ENCODE measurements at places on chromosomes 3 and 15.

- DNase-seq: no peak
Measured at GRCh38 chr3:64677961-64678716, 9.7 kb downstream of the ADAMTS9 start.

DNA sequence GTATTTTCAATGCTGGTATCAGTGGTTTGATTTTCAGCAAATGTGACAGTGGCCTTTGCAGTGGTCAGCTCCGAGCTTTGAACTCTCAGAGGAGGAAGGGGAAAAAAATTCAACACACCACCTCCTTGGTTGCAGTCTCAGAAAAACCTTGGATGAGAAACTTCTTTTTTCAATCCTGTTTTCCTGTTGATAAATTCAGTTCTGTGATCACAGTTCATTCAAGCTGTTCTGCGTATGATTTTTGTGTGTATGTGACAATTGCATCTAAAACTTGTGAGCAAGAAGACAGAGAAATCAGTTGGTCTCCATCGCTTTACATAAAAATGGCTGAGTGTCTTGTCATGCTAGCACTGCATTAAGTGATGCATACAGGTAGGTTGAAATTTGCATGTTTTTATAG is 19.2 kb downstream of the ZBTB38 start:
- DNase-seq: no peak

- no peak for DNase-seq
Measured at GRCh38 chr3:159818997-159819500, 169.6 kb upstream of the IL12A start.

DNA sequence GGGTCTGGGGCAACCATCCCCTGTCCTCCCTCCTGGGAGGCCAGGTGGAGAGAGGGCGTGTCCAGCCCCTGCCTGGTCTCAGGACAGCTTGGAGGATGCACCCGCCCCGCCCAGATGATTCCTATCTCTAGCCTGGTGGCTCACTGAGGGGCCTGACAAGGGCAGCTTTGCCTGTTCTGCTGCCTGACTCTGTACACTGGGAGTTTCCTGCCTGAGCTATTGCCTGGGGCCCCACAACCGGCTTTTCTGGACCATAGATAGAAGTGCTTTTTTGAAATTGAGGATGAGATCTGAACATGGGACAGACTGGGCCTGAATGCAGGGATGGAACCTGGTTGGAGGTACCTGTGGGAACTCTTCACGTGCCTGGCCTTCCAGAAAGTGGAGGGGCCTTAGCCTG is 751 bp upstream of the PLA2G4E start:
- DNase-seq: no peak

- DNase-seq: peak; percentile 26
Measured at GRCh38 chr3:65412588-65412987, 626.1 kb downstream of the MAGI1 start.

DNA sequence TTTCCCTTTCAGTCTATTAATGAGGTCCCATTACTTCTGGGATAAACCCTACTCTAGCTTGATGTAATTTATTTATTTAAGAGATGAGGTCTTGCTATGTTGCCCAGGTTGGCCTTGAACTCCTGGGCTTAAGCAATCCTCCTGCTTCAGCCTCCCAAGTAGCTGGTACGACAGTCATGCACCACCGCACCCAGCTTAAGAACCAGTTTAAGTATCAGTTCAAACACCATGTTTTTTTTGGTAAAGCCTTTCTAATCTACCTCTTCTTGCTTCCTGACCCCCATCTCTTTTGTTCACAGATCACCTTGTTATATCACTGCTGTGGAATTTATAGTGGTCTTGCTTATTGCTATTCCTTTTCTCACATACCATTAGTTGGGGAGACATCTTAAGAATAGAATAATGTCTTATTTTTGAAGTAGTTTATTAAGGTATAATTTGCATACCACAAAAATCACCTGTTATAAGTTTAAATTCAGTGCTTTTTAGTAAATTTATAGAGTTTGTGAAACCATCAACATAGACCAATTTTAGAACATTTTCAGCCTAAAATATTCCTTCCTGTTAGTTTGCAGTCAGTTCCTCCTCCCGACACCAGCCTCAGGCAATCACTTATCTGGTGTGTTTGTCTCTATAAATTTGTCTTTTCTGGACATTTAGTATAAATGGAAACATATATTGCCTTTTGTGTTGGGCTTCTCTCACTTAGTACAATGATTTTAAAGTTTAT is 257.9 kb downstream of the PDCD6IP start:
- DNase-seq: no peak

- no peak for DNase-seq
Measured at GRCh38 chr15:85671156-85671555, 123.6 kb downstream of the KLHL25 start.

- DNase-seq: no peak
Measured at GRCh38 chr15:68990992-68991500, 23.4 kb upstream of the NOX5 start.

- DNase-seq: no peak
Measured at GRCh38 chr3:29618395-29619282, 337.8 kb downstream of the RBMS3 start.

- DNase-seq: no peak
Measured at GRCh38 chr3:42500909-42501308, 1.5 kb upstream of the VIPR1 start.

- no peak for DNase-seq
Measured at GRCh38 chr3:24937228-24937627, 442.6 kb upstream of the THRB start.

DNA sequence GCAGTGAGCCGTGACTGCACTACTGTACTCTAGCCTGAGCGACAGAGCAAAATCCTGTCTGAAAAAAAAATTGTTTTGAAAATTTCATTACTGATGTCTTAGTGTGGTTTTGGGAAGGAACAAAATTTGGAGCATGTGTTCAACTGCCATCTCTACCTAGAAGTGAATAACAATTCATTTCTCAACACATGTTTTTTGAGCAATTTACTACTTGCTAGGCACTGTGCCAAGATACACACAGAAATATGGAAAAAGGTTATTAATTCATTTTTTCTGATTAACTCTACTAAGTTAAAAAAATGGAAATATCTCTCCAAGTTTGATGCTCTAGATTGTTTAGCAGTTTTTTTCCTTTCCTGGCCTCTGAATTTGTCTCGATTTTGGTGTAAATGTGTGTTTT is 5.2 kb upstream of the TCF12 start:
- DNase-seq: no peak

DNA sequence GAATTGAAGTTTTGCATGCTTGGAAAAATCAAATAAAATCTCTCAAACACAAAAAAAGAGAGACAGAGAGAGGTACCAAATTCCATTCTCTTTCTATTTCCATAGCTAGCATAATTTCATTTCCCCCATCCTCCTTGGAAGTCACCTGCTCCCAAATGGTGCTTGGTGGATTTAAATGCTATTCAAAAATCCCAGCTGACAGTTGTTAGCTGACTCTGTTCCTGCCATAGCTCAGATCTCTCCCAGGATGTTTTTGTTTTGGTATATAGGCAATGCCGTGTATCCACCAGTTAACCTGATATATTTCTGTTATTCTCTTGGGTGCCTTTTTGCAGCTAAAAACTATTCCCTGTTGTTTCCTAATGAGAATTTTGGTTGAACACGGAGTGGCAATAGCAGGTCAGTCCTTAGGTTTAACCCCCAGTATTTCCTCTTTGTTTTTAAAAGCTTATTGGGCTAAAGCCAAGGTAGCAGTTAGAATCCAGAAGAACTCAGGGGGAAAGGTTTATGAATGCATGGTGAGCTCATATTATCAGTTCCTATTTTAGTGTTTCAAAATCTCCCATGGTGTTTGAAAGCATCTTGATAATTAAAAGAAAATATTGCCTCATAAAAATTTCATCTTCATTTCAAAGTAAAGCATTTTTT is 240.0 kb upstream of the GBE1 start:
- no peak for DNase-seq

DNA sequence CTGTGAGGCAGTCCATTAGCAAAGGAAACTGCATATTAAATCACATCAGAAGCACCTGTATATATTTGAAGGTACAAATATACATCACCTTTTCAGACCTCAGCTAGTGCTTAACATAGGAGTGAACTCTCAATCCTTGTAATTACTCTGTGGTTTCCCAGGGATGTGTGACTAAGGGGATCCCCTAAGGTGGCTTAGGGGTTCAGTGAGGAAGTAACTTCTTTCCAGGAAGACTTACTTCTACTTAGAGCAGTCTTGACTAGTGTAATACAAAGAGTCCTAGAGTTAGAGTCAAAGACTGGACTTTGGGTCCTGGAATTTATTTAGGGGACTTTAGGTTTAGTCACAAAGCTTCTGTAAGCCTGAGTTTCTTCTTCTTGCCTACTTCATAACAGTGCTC is 8.7 kb upstream of the SUMF1 start:
- no peak for DNase-seq

DNA sequence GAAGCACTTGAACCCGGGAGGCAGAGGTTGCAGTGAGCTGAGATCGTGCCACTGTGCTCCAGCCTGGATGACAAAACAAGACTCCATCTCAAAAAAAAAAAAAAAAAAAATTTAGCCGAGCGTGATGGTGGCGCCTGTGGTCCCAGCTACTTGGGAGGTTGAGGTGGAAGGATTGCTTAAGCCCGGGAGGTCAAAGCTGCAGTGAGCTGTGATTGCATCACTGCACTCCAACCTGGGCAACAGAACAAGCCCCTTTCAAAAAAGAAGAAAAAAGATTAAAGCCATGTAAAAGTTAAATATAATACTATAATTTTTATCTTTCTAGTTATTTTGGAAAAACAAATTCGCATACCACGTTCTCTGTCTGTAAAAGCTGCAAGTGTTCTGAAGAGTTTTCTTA is 61.9 kb upstream of the SKIL start:
- DNase-seq: no peak

GRCh38 chr3:12536423-12536822 is 8.9 kb downstream of the MKRN2OS start:
- no peak for DNase-seq

DNA sequence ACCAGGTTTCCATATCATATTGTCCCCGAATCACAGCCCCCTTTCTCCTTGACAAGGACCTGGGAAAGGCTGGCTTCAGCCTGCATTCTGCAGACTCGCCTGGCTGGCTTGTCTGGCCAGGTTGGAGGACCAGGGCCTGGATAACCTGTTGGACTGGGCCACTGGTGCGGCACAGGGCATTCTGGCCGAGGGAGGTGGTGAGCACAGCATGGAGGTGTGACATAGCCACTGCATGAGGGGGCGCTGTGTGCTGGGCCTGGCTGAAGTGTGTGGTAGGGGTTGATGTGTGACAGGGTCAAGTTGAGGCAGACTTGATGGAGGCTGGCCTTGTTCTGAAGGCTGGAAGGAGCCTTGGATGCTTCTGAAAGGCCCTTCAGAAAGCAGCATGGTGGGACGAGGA is 2.9 kb downstream of the ESYT3 start:
- no peak for DNase-seq

- DNase-seq: no peak
Measured at GRCh38 chr3:122992133-122992532, 35.4 kb downstream of the SEMA5B start.

DNA sequence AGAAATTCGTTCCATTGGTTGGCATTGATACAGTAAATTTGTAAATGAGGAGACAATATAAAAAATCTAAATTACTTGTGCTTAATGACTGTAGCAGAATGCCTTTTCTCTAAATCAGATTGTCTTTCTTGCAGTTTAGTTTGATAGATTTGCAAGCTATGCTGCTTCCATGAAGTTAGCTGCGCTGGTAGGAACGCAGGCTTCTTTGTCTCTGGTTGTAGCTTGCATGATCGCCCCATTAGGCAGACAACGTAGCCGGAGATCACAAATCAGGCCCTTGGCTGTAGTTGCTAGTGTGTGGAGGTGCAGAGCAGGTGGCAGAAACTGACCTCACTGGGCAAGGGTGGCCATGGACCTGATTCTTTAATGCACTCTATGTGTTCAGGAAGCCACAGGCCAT is 6.1 kb downstream of the ZIC1 start:
- peak; percentile 21 for DNase-seq

DNA sequence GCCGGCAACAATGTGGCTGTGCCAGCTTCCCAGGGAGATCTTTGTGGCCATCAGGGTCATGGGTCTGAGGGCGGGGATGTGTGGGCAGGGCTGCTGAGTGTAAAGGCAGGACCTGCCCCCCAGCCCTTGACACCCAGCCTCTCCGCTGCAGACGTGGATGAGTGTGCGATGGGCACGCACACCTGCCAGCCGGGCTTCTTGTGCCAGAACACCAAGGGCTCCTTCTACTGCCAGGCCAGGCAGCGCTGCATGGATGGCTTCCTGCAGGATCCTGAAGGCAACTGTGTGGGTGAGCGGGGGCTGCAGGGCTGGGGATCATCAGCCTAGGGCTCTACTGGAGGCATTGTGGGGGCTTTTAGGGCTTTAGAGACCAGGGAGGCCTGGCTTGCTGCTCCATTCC is 78.8 kb downstream of the FBLN2 start:
- no peak for DNase-seq

- peak; percentile 56 for DNase-seq
Measured at GRCh38 chr3:58234516-58234931, 3.1 kb upstream of the ABHD6 start.

GRCh38 chr15:95742836-95743235 is 587.7 kb upstream of the NR2F2 start:
- DNase-seq: no peak

GRCh38 chr3:37905987-37906674 is 44.5 kb downstream of the CTDSPL start:
- no peak for DNase-seq

DNA sequence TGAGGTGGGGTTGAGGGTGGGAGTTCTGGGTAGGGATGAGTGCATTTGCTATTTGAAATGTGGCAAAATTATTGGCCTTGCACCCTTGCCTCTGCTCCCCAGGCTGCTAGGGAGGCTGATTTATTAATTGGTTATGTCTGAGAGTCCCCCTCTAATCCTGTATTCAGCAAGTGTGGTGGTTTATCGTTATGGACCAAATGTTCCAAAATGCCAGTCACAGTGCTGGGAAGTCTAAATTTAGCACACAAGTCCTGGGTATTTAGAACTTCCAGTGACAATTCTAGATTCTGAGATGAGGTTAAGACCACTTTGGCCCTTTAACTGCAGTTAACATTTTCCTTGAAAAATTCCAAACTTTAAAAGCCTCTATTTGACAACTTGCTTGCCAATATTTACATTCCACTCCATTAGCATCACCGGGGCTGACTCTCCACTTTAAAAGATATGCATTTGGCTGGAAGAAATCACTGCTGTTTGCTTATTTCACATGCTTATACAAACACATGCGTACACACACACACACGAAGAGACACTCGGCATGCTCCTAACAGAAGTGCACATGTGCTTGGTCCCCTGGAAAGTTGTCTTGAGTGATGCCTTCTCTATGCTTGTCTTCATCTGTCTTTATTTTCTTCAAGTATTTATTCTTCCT is 247.7 kb downstream of the IL20RB start:
- peak; percentile 3 for DNase-seq

GRCh38 chr3:52037291-52037690 is 19.1 kb downstream of the DUSP7 start:
- no peak for DNase-seq

GRCh38 chr3:5275529-5275928 is 88.0 kb downstream of the EDEM1 start:
- no peak for DNase-seq

DNA sequence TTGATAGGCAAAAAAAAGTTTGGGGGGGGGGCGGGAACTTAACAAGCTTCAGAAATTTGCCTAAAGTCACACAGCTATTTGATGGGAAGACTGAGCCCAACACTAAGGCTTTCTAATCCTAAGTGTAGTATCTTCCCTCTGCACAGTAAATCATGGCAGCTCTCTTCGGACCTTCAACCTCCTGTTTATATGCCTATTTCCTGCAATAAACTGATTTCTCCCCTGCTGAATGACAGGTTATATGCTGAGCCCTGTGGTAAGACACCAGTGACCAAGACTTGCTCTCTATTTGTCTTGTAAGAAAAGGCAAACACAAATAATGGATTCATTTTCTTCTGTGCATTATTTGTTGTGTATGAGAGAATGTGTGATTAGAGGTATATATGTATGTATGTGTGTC is 355.8 kb upstream of the ARRDC4 start:
- DNase-seq: no peak

- DNase-seq: no peak
Measured at GRCh38 chr15:38635170-38635569, 70.6 kb upstream of the RASGRP1 start.
